ENCODE measurements at places on chromosomes 5 and 9.

GRCh38 chr9:33952066-33952465, 96.6 kb downstream of the UBAP2 start:
- no peak for DNase-seq

GRCh38 chr5:100852988-100853449, 50.1 kb downstream of the ST8SIA4 start:
- no peak for DNase-seq

- no peak for DNase-seq
Observed at GRCh38 chr5:14191325-14191724, 48.2 kb downstream of the TRIO start.

DNA sequence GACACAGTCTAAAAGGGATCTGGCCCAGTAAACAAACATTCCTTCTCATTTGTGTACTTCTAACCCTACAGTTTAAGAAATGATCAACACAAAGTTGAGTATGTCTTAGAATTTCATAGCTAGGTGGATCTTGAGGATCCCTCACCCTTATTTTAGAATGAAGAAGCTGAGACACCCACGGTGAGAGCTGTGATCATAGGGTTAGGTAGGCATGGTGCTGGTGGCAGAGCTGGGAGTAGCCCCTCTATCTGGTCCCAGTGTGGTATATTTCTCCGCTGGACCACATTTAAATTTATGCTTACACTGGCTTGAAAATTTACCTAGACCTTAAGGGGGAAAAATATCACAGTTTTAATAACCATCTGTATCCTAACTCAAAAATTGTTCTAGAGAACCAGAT, 39.8 kb downstream of the UGCG start:
- DNase-seq, result no peak

DNA sequence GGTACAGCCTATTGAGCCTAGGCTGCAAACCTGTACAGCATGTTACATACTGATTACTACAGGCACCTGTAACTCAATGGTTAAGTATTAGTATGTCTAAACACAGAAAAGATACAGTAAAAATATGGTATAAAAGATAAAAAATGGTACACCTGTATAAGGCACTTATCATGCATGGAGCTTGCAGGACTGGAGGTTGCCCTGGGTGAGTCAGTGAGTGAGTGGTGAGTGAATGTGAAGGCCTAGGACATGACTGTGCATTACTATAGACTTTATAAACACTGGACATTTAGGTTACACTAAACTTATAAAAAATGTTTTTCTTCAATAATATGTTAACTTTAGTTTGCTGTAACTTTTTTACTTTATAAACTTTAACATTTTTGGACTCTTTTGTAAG, 171.3 kb downstream of the SLC28A3 start:
- DNase-seq, result no peak

Measured in stimulated activated CD4-positive, alpha-beta T cell treated with anti-CD3 and anti-CD28 coated beads, Interleukin-1b, Interleukin-23, amount 100 ng/mL, for 1 hour (primary cell).